ENCODE measurements at places on chromosomes 13 and 19.

DNA sequence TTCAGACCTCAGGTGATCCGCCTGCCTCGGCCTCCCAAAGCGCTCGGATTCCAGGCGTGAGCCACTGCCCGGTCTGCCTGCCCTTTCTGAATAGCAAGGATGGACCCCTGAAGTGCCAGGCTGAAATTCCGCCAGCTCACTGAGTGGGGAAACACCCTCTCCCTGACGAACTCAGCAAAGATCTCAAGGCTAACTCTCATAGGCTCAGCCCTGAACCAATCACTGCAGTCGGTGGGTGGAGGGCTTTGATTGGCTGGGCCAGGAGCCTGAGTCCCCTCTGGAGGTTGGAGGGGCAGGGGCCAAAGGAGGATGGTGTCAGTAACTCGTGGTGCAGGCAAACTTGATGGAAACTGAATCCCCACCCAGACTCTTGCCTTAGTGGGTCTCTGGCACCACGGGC, 11.2 kb upstream of the COMP start:
- no peak for DNase-seq

GRCh38 chr13:57918913-57919312, 287.4 kb downstream of the PCDH17 start:
- DNase-seq: no peak

- no peak for DNase-seq
Measured at GRCh38 chr13:25899464-25899863, 152.4 kb downstream of the SHISA2 start.

DNA sequence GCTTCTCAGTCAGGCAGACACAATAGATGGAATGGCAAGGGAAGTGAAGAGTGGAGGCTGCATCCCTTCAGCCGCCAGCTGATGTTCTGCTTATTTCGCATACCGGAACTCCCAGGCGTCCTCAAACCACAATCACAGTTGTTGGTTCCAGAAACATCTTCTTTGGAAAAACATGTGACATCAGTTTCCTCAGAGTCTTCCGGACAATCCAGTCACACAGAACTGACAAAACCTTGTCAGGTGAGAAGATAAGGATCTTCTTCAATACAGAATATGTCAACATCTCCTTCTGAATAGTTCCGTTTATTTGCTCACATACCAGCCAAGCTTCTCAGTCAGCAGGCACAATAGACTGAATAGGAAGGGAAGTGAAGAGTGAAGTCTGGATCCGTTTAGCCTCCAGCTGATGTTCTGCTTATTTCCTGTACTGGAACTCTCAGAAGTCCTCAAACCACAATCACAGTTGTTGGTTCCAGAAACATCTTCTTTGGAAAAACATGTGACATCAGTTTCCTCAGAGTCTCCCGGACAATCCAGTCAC, 45.1 kb upstream of the CEACAM21 start:
- peak; percentile 52 for DNase-seq

- no peak for DNase-seq
Measured at GRCh38 chr13:32229443-32229842, 85.7 kb downstream of the ZAR1L start.

GRCh38 chr19:15441317-15441716, 8.4 kb downstream of the WIZ start:
- DNase-seq: no peak

DNA sequence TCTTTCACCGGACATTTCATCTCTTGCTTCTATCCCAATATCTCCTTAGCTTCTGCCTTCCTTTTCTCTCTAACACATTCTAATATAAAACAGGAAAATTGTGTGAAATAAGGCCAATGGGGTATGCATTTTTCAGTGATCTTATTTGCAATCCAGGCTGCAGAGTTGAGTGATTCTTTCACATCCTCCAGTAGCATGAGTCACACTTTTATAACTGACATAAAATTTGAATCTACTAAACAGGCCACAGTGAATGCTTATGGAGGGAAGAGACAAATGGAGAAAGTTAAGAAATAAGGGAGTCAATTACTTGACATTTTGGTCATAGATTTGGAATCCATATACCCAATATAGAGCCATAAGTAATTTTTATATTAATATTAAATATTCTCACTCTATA, 1037.0 kb upstream of the SPRY2 start:
- no peak for DNase-seq

DNA sequence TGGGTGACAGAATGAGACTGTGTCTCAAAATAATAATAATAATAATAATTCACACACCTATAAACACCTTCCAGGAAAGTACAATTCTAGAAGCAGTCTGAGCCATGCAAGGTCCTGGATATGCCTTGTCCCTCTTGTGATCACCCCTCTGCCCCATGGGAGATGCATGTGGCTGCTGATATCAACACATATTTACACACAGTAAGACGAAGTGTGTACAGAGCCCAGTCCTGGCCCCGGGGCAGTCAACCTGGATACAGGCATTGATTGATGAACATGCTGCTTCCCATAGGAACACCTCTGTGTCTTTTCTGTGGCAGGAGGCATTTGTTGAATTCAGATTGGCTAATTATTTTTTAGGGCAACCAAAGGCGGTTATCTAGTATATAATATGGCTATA, 3.2 kb downstream of the SULT2A1 start:
- DNase-seq: no peak
